ENCODE measurements at places on chromosomes 6 and 20. TPM values are rescaled to one million over a fixed set of nuclear protein-coding genes. Genes with fewer than 3 reads are reported as not detected.

Gene HLA-DOA
- 4.6 TPM for total RNA-seq

Gene PTPRT
- 0.98 TPM for total RNA-seq

Gene AIF1
- 30.9 TPM for total RNA-seq

Gene CLPSL2
- total RNA-seq, result not detected

Gene ALDH8A1
- not detected for total RNA-seq

Gene SIRPG
- total RNA-seq, result not detected

Gene PCNA
- 29.5 TPM for total RNA-seq

Gene SIM1
- total RNA-seq, result 14.0 TPM

Gene SLC35D3
- total RNA-seq, result not detected

Gene SAYSD1
- total RNA-seq, result 19.2 TPM

Gene ZFAND3
- 43.5 TPM for total RNA-seq

Gene CALHM5
- 2.3 TPM for total RNA-seq

Gene HLA-DMA
- total RNA-seq, result 87.8 TPM

Gene ANGPT4
- total RNA-seq, result 2.3 TPM

Gene NHLRC1
- total RNA-seq, result 0.49 TPM

Gene GGTLC1
- not detected for total RNA-seq

Gene HDGFL1
- not detected for total RNA-seq

Gene SPATA25
- 3.5 TPM for total RNA-seq

Gene SLC35F1
- 0.17 TPM for total RNA-seq

Gene ZNF391
- total RNA-seq, result 4.9 TPM

Gene TPX2
- total RNA-seq, result 4.4 TPM

Gene ARFGAP1
- total RNA-seq, result 46.2 TPM
